ENCODE measurements at places on chromosomes 13 and 19.

DNA sequence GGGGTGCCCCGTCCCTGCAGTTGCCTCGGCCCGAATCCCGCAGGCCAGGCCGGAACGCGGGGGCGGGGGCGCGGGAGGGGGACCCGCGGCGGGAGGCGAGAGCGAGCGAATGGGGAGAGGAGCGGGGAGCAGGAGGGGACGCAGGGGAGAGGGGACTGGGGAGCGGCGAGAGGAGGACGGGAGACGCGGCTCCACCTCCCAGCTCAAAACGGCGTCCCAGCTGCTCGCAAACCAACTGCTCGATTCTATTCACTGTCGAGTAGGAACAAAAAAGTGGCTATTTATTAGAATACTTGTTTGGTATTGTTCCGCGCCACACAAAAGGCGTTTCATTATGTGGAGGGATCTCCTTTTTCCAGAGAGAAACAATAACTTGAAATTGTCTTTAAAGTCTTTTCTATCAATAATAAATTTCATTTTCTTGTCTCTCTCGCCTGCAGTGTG is 10.6 kb upstream of the SOX1 start:
- no peak for DNase-seq

DNA sequence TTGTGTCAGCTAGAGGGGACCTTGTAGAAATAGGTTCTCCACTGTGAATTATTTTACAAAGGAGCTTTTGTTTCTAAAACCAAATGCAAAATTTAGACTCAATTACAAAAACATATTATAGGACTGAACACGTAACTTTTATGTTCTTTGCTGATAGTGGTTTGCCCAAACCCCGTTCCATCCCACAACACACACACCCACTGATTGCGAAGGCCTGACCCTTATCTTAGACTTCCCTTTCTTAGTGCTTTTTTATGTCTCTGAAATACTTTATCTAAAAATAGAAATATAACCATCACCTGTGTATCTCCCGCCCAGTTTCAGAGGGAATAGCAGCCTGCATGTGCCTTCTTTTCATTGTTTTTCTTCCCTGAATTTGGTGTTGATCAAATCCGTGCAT is 13.0 kb downstream of the CCNA1 start:
- DNase-seq, result no peak

- no peak for DNase-seq
These were observed 17.7 kb downstream of the INTS6 start for GRCh38 chr13:51435002-51435578.

DNA sequence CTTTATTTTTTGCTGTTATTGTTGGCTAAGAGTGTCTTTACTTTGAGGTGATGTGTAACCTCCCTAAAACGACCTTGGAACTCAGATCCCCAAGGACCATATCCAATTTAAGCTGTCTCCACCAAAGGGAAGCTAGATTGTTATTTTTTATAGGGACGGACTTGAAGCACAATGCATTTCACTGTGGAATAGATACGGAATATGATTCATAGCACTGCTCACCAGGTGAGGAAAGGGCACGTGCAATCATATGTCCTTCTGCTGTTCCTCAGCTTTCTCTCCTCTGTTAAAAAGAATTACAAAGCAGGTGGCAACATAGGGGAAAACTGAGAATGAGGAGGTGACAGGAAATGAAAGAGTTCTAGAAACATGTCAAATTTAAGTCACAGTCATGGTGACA is 679.0 kb downstream of the PCDH9 start:
- DNase-seq, result no peak

DNA sequence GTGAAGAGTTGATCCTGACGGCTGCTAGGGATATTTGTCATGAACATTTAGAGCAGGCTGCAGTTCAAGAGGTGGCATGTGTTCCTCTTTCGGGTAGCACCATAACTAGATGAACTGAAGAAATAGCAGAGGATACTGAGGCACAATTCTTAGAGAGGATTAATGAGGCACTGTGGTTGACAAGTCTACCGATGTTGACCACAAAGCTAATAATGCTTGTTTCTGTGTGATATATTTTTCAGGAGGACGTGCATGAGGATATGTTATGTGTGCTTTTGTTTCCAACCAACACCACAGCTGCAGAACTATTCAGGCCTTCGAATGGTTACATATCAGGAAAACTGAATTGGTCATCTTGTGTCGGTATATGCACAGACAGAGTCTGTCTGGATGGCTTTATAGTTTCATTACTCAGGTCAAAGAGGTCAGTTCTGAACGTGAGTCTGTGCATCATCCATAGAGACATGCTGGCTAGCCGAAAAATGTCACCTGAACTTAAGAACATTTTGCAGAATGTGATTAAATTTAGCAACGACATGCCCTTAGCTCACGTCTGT is 210.1 kb upstream of the IRS2 start:
- no peak for DNase-seq

GRCh38 chr19:45929247-45929646 is 14.7 kb upstream of the NANOS2 start:
- DNase-seq, result no peak

DNA sequence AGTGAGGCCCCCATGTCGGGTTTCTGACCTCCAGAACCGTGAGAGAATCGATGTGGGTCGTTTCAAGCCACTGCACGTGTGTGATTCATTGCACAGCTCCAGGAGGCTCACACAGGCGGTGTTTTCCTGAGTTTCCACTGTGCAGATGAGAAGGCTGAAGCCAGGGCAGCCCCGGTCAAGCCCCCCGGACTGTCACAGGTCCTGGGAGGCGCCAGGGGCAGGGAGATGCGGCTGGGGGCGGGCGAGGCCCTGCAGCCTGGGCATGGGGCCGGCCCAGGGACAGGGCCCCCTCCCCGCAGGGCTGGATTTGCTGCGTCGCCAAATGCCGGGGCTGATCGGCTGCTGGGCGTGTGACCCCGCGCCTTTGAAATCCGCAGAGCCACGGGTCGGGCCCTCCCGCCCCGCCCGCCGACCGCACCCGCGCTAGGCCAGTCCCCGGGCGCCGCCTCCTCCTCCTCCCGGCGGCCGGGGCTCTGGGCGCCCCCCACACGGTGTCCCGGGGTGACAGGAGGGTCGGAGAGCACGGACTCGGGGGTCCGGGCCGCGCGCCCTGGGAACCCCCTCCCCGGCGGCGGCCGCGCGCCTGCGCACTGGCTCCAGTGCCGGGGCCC is 9.9 kb upstream of the MKNK2 start:
- DNase-seq, result no peak

DNA sequence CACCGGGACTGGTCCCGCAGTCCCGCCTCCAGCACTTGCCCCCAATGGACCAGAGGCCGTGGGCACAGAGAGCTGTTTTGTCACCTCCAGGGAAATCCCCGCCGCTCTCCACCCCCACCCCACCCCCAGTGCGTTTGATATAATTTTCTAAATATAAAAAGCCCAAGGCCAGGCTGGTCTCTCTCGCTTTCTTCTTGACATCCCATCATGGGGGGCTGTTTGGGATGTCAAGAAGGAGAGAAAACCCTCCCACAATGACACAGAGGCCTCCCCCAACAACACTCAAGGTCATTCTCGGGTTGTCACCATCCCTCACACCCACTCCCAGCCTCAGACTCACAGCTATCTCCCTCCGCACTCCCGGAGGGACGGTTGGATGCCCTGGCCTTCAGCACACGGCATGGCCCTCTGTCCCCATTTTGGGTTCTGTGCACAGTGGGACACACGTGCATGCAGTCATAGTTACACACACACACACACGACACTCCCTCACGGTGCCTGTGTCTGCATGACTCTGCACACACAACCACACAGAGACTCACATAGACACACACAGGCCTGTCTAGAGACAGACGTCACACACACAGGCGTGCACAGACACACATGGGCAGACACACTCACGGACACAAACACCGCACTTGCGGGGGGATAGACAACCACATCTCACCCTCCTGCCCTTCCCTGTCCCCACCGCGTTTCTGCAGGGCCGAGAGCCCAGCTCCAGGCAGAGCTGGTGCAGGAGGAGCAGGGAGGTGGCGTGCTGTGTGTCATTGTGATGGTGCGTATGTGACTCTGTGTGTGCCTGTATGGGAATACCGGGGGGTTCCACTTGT is 4.8 kb upstream of the NFIC start:
- DNase-seq, result no peak

GRCh38 chr13:34464011-34464410 is 478.1 kb upstream of the NBEA start:
- no peak for DNase-seq

DNA sequence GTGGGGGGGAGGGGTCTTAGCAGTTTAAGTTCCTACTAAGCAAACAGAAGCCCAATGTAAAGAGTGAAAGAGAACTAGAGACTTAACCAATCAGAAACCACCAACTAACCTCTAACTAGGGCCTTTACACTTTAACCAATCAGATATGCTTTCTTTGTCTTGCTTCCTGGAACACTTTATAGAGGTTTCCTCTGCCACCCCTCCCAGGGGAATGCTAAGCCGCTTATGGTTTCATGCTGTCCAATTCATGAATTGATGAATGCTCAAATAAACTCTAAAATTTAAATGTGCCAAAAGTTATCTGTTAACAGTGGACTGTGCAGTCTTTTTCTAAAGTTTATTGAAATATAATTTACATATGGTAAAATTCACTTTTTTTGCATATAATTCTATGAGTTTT is 33.9 kb upstream of the LATS2 start:
- DNase-seq, result no peak

DNA sequence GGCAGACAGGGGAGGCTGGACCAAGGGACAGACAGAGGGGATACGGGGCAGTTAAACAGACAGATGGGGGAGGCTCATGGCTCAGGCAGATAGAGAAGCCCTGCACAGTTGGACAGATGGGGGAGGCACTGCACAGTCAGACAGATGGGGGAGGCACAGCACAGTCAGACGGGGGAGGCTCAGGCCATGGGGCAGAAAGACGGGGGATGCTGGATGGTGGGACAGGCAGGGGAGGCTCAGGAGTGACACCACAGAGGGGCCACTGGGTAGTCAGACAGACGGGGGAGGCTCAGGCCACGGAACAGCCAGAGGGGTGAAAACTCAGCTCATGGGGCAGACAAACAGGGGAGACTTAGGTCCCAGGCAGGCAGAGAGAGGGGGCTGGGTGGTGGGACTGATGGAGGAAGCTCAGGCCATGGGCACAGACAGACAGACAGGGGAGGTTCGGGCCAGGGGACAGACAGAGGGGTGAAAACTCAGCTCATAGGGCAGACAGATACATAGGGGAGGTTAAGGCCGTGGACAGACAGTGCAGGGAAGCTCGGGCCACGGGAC is 886 bp downstream of the MFSD12 start:
- no peak for DNase-seq

DNA sequence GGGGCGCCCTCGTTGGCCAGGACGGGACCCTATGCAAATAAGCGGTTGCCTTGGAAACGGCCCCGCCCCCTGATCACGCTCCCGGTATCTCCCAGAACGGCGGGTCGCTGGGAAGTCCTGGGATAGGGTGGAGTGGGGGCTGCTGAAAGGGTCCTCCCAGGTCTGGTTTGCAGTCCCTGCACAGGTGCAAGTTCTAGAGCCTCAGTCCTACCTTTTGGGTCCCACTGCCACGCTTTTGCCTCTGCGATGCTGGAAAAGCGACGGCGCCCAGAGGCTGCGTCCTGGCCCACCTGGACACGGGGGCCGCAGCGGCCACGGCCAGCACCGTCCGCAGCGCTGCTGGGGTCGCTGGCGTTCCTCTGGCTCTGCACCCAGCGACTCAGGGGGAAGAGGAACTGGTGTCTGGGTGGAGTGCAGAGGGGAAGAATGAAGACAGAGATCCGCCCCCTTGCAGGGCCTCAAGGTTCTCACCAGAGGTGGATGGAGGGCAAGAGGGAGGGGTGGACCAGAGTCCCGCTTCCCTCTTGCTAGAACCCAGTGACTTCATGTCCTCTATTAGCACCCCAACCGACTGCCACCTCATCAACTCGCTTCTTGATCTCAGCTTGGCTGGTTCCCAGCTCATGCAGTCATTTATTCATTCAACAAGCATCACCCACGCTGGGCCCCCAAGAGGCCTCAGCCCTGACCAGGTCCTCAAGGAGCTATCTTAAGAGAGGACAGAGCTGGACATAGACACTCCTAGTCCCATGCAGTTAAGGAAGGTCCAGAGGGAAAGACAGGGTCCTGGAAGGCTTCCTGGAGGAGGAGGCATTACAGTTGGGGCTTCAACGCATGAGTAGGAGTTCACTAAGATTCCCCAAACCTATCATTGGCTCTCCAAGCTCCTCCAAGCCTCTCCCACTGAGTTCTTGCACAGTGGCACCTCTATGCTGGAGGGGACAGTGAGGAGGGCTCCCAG is at the start of gene LRRC25:
Gene LRRC25 (minus strand): TSS at position 381 of the 961 bp plus-strand sequence. CDS start 659 bp downstream, outside the sequence.
- DNase-seq, result no peak

DNA sequence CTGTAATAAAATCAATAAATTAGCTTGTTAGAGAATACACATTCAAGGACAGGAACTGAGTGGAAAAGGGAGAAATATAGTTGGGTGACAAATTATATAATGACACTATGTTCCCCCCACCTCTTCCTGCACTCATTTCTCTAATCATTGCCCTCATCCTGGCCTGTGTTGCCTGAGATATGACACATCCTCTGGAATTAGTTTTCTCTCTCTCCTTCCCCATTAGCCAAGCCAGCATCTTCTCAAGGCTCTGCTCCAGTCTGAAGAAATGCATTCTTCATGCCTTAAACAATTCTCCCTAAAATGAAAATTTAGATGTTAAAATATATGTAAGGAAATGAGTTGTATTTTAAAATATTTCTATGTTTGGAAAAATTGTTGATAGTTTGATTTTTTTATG is 280.3 kb downstream of the POU4F1 start:
- no peak for DNase-seq

DNA sequence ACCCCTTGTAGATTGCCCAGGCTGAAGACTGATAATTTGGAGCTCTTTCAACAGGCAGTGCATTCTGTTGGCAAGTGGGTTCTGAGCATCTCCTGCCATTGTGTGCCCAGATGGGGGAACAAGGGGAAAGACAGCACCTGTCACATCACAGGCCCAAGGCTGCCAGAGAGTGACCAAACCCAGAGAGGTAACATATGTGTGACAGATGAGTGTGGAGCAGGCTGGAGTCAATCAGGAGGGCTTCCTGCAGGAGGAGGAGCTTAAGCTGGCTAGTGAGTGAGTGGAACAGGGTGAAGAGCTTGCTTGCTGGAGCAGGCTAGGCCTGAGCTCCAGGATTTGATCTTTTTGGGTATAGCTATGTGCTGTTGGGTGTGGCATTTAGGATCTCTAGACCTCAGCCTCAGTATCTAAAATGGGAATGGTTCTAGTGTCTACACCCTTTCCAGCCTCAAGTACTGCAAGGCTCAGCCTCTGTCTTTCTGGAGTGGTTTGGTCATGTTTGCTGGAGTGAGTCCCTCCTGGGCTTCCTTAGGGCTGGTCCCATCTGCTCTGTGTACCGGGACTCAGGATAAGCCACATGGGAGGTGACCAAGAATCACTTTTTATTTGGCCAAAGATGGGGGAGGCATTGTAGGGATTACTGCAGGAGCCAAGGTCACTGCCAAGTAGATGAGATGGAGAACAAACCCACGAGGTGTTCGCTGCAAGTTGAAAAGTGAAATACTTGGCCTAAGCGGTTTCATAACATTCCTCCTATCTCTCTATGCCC is 152.4 kb upstream of the TSHZ3 start:
- DNase-seq, result no peak

All from renal cortex interstitium (tissue), 15 donors.